ENCODE measurements at places on chromosomes 4 and X.

- DNase-seq = no peak
These were observed 1343.8 kb upstream of the IGFBP7 start for GRCh38 chr4:58453956-58454355.

GRCh38 chr4:166012129-166013030 is 139.3 kb downstream of the TLL1 start:
- DNase-seq = peak; percentile 3

DNA sequence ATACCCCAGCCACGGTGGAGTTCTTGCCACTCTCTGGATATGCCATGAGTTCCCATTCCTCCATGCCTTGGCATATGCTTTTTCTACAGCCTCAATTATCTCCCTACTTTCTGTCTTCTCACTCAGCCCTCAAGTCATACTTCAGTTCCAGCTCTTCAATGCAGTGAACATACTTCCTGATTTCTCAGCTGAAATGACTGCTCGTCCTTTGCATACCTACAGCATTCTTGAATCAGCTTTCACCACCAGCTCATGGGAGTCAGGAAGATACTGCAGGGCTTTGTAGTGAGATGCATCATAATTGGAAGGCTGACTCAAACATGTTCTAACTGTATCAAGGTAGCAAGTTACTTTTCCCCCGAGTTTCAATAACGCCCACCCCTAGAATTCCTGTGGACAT is 118.4 kb downstream of the APBB2 start:
- DNase-seq = no peak

- no peak for DNase-seq
These were observed 283.5 kb downstream of the EVC2 start for GRCh38 chr4:5424901-5425300.

DNA sequence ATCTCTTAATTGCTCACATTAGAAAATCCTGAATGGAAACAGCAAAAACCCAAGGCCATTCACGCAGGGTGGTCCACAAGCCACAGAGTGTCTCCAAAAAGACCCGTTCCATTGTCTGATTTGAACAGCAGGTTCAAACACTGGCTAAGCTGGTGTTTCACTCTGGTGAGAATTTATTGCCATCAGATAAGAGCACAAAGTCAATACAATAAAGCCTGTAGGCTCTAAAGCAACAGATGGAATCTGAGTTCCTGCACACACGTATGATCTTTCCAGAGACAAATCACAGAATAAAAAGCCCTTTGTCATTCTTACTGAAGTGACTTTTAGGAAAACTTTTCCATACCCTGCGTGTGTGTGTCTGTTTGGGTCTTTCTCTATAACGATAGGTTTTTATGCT is 5.1 kb upstream of the SFRP2 start:
- no peak for DNase-seq

DNA sequence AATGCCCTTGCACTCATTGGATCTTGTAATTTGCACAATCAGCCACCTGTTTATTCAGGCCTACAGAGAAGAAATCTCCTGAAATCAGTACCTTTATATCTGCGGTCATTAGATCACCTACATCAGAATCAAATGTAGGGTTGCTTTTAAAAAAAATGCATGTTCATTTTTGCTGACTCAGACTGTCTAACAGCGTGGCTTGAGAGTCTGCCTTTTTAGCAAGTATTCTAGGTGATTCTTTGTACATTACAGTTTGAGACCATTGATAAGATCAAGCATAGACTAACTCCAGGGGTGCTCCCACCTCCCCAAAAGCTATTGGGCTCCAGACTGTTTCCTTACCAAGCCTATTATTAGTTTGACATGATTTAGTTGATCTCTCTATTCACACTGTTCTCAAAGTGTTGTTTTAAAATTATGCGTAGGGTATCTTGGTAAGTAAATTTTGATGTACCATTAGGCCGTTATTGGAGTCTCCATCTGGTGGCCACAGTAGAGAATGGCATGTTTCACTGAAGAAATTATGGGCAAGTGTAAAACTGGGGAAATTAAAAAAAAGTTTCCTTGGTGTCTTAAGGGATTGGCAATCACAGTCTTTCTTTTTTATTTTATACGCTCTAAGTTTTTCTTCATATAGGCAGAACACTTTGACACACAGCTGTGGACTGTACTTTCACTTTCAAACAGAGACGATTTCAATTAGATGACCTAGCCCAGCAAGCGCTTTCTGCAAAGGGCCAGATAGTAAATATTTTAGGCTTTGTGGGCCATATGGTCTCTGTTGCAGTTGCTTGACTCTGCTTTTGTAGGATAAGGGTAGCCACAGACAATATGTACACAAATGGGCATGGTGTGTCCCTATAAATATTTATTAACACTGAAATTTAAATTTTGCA is 33.7 kb upstream of the MSL3 start:
- peak; percentile 8 for DNase-seq

DNA sequence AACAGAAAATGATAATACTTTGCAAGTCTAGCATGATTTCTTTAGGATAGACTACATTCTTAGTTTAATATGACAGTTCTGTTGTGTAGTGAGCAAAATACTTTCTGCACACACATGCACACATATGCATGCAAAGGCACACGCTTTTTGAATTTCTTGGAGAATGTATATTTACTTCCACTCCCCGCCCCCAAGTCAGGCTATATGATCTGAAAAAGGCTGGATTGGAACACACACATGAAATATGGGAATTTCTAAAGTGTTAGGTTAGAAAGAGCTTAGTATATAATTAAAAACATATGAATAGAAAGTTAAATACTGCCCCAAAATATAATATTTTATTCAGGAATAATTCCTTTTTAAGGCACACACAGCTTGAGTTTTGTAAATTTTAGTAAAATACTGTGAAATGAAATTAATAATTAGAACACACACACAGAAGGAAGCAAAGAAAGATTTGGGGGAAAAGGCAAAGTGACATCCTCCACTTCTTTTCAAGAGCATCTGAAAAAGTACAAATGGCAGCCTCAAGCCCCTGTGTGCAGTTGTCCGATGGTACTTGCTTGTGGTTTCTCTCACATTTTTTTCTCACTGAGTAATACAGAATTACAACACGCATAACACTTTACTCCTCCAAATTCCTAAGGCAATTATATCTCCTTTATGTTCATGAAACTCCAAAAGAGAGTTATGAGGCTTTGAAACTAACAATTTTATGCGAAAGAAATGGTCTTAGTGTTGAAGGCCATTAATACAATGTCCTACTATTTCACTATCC is 228.9 kb upstream of the ETNPPL start:
- DNase-seq = peak; percentile 51

- DNase-seq = no peak
These were observed 383.7 kb upstream of the ATOH1 start for GRCh38 chr4:93444860-93445259.

DNA sequence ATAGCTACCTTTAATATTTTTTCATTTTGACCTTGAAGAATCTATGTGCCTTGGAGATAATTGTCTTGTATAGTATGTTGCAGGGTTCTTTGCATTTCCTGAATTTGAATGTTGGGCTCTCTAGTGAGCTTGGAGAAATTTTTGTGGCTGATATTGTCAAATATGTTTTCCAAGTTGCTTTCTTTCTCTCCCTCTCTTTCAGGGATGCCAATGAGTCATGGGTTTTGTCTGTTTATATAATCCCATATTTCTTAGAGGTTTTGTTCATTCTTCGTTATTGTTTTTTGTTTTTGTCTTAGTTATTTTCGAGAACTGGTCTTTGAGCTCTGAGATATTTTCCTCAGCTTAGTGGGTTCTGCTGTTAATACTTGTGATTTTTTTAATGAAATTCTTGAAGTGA is 20.7 kb downstream of the RAB40AL start:
- no peak for DNase-seq

- DNase-seq = no peak
These were observed 136.2 kb downstream of the TBC1D19 start for GRCh38 chr4:26719954-26720552.

DNA sequence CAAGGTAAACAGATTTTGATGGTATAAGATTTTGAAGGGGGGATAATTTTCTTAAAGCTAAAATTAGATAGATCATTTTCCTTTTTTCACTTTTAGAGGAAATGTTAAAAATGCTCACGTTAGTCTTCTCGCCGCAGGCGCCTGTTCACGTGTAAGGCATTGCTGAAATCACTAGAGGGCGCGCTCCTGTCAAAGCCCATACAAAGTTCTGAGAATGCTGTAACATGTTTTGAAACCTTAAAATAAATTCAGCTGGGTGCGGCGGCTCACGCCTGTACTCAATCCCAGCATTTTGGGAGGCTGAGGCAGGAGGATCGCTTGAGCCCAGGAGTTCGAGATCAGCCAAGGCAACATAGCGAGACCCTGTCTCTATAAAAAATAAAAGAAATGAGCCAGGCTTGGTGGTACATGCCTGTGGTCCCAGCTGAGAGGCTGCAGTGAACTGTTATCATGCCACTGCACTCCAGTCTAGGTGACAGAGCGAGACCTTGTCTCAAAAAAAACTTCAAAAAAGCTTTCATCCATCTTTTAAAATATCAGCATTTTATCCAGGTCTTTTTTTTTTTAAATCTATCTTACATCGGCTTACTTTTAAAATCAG is 138.0 kb downstream of the RBMX2 start:
- peak; percentile 28 for DNase-seq

GRCh38 chr4:98261405-98262291 is 464 bp downstream of the RAP1GDS1 start:
- peak; percentile 44 for DNase-seq

DNA sequence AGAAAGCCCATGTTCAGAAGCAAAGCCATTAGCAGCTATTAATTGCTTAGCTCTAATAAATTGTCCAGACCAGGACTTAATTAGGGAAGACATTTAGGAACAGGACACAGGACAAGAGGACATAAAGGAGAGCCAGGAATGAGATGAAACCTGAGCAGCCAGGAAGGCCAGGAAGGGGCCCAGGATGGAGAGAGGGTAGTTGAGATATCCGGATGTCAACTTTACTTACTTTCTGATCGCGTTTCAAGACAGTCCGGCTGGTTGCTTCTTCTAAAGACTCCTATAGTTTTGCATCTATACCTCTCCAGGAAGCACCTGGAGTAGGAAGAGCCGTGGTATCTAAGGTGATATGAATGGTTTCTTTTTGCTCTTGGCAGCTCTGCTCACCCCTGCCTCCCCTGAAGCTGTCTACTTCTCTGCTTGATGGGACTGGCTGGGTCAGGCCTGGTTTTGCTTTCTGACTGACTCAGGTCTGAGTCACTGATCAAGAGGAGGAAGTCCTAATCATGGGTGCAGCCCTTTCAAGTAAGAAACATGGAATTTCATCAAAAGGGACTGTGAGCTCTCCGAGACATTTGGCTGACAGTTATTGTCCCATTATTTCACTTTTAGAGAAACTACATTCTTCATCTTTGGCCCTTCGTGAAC is 733.3 kb downstream of the RPA4 start:
- peak; percentile 55 for DNase-seq

DNA sequence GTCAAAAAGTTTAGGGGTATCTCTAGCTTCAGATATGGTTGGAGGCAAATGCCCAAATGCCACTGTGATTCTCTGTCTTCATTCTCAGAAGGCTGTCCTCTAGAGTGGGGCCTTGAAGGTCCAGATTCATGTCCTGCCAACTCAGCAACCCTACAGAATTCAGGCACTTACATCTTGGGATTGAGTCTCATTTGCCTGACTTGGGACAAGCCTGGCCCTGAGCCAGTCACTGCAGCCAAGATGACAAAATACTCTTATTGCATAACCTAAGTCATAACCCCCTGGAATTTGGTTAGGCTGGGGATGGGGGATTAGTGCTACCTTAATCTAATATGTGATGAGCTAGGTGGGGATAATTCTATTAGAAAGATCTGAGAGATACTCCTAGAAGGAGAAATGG is 100.5 kb downstream of the AREG start:
- no peak for DNase-seq

GRCh38 chr4:4870576-4871241 is 11.2 kb downstream of the MSX1 start:
- DNase-seq = no peak

DNA sequence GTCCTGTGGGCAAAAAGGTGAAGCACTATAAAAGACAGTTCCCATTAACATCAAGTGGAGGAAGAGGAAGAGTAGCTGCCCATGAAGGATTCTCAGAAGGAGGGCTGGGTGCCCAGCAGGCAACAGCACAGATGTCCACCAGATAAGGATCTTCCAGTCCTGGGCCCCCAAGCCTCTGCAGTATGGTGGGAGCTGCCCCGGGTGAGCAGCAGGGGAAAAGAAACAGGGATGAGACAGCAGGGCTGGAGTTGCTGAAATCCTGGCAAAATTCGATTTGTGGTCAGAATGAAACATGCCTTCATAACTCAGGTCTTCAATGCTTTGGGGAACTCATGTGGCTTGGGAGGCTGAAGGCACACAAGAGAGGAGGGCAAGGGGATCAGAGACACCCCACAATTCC is 94.6 kb downstream of the RASL11B start:
- DNase-seq = no peak

GRCh38 chr4:119707336-119707735 is 78.7 kb upstream of the PDE5A start:
- DNase-seq = no peak

GRCh38 chr4:169159624-169160171 is 111.1 kb downstream of the SH3RF1 start:
- DNase-seq = no peak

GRCh38 chr4:47043821-47044220 is 12.5 kb downstream of the GABRB1 start:
- DNase-seq = no peak

- no peak for DNase-seq
These were observed 338.1 kb downstream of the DHRSX start for GRCh38 chrX:2162695-2163094.

DNA sequence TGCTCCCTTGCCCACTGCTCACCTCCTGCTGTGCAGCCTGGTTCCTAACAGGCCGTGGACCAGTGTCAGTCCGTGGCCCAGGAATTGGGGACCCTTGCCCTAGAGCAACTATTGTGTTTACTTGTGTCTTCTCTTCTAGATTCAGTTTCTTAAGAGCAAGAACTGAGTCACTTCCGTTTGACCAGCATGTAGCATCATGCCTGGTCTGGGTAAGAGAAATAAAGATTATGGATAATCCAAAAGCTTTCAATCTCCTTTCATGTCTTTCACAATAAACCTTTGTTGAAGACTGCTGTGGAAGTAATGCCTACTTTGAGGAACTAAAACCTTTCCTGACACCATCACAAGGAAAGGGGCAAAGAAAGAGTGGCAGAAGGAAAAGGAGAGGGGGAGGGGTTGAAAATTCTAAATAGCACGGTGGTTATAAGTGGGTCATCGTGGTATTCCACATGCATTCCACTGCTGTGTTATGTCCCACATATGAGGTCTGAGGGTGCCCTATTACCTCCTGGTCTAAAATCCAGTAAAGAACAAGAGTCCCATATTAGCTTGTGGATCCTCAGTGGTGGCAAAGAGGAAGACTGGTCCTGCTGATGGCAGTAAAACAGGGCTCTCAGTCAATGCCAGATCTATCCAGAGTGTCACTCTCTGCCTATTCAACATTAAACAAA is 133.4 kb downstream of the RASL11B start:
- no peak for DNase-seq

DNA sequence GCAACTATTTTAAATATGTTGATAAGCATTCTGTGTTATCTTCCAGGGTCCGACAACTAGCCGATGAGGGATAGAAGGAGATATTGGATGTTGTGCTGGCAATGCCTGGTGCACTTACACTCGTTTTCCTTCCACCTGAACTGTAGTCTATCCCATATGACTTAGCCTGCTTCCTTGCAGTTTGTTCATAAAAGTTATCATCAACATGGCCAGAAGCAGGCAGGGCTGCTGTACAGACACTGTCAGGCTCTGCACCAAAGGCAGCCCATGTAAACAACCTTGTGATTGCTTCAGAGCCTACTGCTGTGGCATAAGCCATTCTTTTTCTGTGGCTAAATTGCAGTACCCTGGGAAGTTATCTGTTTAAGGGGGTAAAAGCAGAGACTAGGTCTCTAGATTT is 1.6 kb downstream of the MAPK10 start:
- DNase-seq = no peak

- DNase-seq = peak; percentile 28
These were observed 856 bp downstream of the SLC9B1 start for GRCh38 chr4:103018391-103019307.

Data from urothelium cell line (cell line).